ENCODE measurements at places on chromosomes 12 and 14.
A peak's percentile ranks its signal among the peaks of the same experiment; 100 is the strongest.

DNA sequence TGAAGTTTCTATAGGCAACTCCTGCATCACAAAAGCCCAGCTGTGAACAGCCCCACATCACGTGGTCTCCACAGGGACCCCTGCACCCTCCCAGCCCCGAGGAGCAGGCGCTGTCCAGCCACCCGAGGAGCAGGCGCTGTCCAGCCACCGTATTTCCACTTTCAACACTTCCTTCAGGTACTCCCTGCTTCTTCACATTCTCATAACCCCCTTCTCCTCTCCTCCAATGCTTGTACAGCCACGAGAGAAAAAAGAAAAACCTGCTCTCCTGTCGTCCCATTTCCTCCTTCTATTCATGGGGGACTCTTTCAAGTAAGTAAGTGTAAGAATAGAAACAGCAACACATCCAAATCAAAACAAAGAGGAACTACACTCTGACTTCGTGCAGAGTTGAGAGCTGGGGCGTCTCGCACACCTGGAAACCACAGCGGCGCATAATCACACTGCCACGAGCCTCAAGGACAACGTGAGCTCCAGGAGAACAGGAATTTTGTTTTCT, 11.9 kb downstream of the CDC42BPB start:
- no peak for DNase-seq

GRCh38 chr12:77724367-77724957, 106.2 kb upstream of the NAV3 start:
- DNase-seq: no peak

GRCh38 chr14:22188318-22188717, 400.7 kb downstream of the DAD1 start:
- no peak for DNase-seq

DNA sequence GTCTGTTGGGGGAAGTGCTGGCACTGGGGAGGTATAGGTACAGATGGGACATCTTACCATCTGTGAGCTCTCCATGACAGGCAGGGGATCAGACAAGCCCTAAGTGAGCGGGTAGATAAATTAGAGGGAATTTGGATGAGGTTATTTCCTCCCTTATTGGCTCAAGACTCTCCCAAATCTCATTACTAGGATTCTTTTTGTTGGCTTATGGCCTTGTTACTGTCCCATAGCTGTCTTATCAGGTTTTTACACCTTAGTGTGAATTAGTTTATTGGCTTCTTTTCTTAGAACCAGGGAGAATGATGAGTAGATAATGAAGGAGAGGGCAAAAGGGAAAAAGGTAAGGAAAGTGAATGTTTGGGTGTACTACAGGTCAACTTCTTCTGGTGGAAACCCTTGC, 191.1 kb upstream of the PRICKLE1 start:
- DNase-seq: no peak

GRCh38 chr12:22321638-22322037, 12.9 kb downstream of the ST8SIA1 start:
- no peak for DNase-seq

DNA sequence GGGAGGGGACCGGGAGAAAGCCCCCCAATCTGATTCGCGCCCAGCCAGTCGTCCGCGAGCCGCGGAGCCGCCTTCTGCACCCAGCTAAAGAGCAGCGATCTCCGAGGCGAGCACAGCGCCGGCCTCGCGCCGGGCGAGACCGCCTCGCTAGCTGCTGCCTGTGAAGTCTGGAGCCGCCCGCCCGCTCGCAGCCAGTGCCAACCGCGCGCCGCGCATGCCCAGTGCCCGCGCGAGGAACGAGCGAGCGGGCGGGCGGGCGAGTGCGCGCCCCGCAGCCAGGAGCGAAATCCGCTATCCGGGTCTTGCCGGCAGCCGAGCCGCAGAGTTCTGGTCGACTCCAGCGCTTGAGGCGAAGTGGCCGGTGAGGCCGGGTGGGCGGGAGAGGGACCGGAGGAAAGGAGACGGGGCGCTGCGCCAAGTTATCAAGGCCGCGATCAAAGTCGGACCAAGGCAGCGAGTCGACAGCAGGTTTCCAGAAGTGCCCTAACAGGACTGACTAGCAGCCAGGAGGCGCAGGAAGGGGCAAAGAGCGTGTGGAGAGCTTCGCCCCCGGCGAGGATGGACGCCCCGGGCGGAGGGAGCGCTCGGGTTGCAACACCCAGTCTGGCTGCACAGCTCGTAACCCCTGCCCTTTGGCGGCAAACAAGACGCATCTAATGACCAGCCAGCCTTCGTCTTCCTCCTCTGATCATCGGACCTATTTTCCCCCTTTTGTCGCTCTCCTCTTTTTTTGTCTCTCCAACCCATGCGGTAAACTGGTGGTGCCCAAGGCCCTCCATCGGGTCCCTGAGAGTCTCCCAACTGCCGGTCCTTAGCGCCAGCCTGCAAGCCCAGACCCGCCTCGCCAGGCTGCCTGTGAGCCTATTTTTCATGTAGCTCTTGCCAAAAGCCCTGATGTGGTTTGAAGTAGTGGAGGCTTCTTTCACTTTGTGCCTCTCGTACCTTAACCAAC, at the start of gene EPS8:
TSS of gene EPS8 (minus strand) at position 169 of the 952 bp plus-strand sequence. CDS start 106,437 bp downstream, outside the sequence.
- peak; percentile 52 for DNase-seq

GRCh38 chr12:130574402-130574801, 141.7 kb downstream of the RIMBP2 start:
- DNase-seq: no peak

GRCh38 chr12:111135293-111135832, 215.0 kb upstream of the MYL2 start:
- DNase-seq: no peak

GRCh38 chr12:120332523-120332922, 4.9 kb upstream of the PLA2G1B start:
- no peak for DNase-seq

DNA sequence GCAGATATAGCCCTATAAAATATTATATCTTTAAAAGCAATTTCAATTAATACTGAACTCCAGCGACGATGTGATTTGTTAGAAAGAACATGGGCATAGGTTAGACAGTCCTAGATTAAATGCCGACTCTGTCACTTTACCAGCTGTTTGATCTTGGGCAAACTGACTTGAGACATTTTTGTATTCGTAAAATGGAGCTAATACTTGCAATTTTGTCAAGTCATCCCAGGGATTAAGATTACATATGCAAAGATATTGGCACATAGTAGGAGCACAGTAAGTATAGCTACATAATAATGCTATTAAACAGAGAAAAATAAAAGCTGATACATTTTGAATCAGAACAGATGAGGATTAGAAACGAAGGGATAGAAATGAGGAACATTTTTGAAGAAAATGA, 9.0 kb downstream of the INSM2 start:
- DNase-seq: no peak

DNA sequence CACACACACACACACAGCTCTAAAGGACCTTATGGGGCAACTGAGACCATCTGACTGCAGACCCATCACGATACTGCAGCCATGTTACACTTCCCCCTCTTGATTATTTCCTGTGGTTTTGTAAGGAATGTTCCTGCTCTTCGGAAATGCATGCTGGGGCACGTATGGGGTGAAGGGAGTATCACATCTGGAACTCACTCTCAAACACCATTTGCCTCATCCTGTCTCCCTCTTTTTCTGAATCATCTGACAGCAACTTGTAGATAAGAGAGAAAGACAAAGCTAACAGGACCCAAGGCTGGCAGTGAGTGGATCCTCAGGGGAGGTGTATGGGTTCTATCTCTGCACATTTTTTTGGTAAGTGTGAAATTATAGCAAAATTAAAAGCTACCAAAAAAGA, 50.3 kb downstream of the RIMBP2 start:
- DNase-seq: no peak

GRCh38 chr14:26463136-26463535, 134.7 kb downstream of the NOVA1 start:
- DNase-seq: no peak

GRCh38 chr12:32505067-32505945, 105.9 kb downstream of the FGD4 start:
- DNase-seq: no peak

DNA sequence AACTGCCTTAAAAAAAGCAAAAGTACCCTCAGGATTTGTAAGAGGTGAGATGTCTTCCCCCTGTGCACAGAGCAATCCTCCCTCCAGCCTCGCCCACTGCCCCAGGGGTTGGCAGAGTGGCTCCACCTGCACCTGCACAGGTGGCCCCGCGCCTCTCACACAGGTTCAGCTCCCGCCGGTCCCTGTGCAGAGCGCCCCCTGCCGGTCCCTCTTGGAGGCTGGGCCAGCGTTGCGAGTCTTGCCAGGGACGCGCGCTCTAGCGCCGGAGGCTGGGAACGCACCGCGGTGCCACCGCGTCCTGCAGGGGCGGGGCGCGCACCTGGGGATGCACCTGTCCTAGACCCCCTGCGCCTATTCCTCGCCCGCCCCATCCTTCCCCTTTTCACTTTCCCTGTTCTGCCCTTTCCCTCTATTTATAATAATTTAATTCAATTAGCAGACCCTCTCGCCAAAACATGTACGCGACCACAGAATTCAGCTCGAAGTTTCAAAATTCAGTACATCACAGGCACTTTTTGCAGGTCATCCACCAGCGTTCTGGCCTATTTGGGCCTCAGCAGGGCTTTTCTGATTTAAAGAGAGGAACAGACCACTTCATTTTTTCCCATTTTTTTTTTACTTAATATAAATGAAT, 618.6 kb downstream of the AACS start:
- no peak for DNase-seq

- peak; percentile 60 for DNase-seq
These were observed at the start of gene CACNB3 for GRCh38 chr12:48817873-48818830. Gene CACNB3 (plus strand): TSS chr12:48818496. CDS start chr12:48818930, 434 bp downstream.

GRCh38 chr14:30299915-30300314, 259.0 kb upstream of the G2E3 start:
- DNase-seq: no peak

- peak; percentile 38 for DNase-seq
These were observed 5.7 kb upstream of the NEK9 start for GRCh38 chr14:75132382-75133086.

DNA sequence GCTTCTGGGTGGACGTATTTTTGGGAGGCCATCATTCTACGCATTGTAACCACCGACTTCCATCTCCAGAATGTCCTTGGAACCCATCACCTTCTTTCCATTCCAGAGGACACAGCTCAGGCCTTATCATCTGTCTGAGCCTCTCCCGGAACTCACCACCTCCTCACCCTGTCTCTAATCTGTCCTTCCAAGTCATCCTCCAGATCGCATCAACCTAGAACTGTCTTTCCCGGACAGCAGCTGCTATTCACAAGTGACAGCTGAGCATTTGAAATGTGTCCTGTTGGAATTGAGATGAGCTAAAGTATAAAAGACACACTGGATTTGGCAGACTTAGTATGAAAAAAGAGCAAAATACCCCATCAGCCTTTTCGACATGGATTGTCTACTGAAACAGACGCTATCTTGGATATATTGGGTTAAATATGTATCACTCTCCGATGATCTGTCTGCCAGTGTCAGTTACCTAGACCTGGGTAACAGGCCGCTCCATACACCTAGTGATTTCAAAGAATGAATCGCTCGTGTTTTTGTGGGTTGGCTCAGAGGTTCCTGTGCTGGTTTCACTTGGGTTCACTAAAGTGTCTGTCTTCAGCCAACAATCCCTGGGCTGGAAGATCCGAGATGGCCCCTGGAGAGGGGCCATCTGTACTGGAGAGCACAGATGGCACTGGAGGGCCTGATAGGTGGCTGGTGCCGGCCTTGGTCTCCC, 104.4 kb upstream of the RFLNA start:
- no peak for DNase-seq

DNA sequence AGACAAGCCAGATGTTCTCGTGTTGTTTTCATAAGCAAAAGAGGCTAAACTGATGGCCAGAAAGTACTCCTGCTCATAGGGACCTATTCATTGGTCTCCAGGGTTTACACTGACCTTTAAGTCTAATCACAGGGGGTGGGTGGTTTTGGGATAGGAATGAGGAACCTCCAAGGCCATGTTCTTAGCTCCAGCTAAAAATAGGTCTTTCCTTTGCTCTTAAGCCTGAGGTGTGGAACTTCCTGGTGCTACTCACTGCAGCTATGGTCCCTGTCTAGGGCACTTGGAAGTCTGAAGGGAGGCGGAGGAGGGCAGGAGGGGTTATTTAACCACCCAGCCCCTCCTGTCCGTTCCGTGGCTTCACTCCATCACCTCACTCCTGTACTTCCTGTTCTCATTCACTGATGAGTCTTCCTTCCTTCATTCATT, 18.6 kb downstream of the GPRC5A start:
- DNase-seq: no peak

DNA sequence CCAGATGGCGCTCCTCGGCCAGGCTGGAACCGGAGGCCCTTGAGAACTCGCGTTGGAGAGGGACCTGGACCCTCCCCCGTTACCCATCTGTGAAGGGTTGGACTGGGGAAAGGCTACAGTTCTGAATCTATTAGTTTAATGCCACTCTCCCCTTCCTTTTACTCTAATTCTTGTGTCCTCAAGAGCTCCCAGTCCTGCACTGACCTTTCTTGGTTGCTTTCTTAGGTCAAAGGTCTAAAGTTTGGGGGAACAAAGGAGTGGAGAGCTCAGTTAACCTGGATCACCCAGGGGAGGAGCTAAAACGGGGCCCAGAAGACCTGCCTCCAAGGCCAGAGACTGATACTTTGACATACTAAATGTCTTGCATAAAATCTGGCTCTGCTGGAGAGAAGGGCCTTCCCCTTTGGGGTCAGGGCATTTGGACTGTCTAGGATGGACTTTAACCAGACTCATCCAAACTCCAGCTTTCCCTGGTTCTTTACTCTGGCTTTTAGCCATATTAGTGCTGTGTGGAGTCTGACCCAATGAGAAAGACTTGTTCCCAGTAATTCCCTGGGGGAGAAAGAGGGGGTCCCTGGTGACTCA, 923 bp upstream of the MLF2 start:
- no peak for DNase-seq

DNA sequence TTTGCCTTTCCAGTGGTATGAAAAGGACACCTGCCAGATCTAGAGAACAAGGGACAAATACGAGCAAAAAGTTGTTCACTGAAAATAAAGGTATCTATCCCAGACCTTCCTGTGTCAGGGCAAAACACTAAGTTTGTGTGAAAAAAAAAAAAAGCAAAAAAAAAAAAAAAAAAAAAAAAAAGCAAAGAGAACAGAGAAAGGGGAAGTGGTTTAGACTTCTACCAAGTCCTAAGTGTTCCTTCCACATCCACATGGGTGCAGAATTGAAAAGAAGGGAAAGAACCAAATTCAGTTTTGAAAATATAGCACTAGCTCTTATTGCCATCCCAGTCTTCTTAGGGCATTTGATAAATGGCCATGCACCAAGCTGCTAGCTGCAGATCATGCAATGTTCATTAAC, 41.7 kb downstream of the ZCRB1 start:
- no peak for DNase-seq

- DNase-seq: no peak
These were observed 52.5 kb downstream of the BEGAIN start for GRCh38 chr14:100534528-100535286.

- no peak for DNase-seq
These were observed 207.8 kb downstream of the KSR2 start for GRCh38 chr12:117760990-117761389.

- no peak for DNase-seq
These were observed 40.3 kb downstream of the BORCS5 start for GRCh38 chr12:12397184-12397583.

GRCh38 chr12:785706-786105, 33.3 kb downstream of the WNK1 start:
- DNase-seq: no peak

DNA sequence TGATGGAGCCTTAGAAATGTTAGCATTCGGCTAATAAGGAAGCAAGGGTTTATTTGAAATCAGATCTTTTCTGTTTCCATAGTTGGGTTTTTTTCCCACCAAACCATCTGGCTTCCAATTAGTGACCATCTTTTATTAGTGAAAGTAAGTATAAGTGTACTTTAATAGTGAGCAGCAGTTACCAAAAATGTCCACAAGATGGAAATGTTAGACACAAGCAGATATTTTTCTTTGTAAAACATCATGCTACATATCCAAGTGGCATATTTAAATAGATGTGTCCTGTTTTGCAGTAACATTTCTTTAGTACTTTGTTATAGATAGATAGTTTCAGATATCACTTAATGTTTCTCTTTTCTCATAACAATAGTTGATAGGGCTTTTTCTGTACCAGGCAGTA, 28.8 kb downstream of the YEATS4 start:
- no peak for DNase-seq

Measured in CMK (cell line).